ENCODE measurements at places on chromosomes 6 and 20.
A peak's percentile ranks its signal among the peaks of the same experiment; 100 is the strongest.

DNA sequence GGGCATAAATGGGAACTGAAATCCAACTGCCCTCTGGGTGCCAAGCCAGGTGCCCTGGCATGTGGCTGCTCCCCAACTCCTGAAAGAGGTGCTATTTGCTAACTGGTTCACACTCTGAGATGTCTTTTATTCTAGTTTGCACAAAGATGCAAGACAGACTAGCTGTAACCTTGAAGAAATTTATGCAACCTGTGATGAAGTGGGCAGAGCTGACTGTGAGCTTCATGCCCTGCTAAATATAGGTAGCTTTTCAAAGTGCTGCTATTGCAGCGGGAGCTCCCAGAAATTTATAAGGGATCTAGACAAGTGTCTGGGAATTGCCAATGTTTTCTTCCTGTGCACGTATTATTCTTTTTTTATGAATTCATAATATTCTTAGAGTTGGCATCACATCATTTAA lies 517.5 kb downstream of the RNF144B start:
- DNase-seq, result no peak

DNA sequence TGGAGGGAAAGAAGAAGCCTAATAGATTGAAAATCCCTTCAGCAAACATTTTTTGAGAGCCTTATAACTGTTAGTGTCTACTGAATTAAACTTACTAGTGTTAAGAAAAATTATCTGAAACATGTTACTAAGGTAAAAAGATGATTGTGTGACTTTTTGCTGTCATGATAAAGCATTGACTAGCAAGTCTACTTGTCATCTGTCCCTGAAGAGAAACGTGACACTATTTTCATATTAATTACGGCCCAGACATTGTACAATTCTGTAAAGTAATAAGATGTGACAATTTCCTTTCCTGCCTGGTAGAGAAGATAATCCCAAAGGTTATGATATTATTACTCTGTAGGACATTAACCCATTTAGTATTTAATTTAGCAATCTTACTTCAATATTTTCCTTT lies 8.8 kb upstream of the EDEM2 start:
- no peak for DNase-seq

GRCh38 chr6:3898265-3898994 lies 49.3 kb downstream of the FAM50B start:
- no peak for DNase-seq

- DNase-seq, result no peak
Measured at GRCh38 chr6:166075186-166075585, 92.5 kb downstream of the TBXT start.

- DNase-seq, result no peak
Measured at GRCh38 chr6:1580109-1580508, 29.6 kb upstream of the FOXC1 start.

DNA sequence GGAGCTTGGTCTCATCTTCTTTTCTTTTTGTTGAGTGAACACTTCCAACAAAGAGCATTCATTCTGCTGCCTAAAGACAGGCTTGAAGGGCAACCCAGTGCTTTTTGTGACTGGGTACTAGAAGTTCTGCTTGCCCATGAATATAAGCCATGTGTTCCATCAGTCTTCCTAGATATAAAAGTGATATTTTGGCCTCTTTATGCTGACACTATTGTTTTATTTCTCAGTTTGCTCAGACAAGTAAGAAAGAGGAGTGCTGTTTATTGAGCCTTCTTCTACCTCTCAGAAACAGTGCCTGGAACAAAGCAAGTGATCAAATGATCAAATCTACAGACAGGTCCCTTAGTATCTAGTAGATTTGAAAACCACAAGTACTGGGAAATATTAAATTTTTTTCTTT lies 2.4 kb upstream of the DTNBP1 start:
- no peak for DNase-seq

GRCh38 chr6:170017603-170018320 lies 266.3 kb downstream of the ERMARD start:
- no peak for DNase-seq

DNA sequence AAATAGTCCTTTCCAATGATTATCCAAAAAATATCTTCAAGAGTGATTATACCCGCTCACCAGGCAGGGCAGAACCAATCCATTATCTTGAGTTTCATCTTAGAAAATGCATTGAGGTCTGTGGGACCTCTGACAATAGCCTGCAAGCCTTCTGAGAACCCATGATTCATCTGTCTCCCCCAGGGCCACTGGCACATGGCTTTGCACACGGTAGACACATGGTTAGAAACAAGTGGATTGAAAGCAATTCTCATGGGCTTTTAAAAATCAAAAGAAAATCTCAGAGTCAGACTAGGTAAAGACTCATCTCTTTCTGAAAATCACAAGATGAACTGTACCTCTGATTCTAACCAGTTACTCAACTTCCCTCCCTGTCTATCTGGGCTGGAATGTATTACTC lies 15.5 kb downstream of the GNAS-AS1 start:
- DNase-seq, result no peak

- DNase-seq, result peak; percentile 42
Measured at GRCh38 chr6:116616737-116617053, 416 bp downstream of the RSPH4A start.

GRCh38 chr6:167446046-167446445 lies 121.2 kb downstream of the TTLL2 start:
- no peak for DNase-seq

DNA sequence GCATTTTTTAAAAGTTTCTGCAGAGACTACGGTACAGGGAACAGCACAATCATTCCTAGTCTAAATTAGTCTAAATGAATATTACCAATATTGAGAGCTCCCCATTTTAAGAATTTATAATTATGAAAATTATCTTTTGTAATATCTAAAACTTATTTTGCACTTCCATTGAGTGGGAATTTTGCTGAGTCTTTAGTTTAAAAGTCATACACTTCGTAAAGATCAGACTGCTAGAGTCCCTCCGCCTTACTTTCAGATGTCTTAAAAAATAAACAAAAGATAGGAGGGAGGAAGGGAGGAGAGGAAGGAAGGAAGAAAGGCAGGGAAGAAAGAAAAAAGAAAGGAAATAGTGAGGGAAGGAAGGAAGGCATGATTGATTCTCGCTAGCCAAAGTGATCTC lies 278.2 kb upstream of the PRDM1 start:
- DNase-seq, result no peak

- no peak for DNase-seq
Measured at GRCh38 chr6:130069485-130069884, 51.1 kb downstream of the L3MBTL3 start.

DNA sequence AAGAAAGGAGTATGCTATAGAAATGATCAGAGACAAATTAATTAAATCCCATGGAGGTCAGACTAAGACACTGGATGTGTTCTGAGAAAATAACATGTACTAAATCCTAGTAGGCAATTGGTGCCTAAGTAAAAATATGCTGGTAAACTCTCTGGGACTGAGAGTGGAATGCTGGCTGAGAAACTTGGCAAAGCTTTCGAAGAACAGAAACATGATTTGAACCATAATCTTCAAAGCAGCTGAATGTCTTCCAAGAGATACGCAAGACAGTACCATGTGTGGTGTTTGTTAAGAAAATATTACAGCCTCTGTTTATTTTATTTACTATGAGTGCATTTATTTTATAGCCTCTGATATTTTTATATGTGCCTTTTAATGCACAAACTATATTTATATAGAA lies 55.2 kb downstream of the EFHC1 start:
- DNase-seq, result no peak

DNA sequence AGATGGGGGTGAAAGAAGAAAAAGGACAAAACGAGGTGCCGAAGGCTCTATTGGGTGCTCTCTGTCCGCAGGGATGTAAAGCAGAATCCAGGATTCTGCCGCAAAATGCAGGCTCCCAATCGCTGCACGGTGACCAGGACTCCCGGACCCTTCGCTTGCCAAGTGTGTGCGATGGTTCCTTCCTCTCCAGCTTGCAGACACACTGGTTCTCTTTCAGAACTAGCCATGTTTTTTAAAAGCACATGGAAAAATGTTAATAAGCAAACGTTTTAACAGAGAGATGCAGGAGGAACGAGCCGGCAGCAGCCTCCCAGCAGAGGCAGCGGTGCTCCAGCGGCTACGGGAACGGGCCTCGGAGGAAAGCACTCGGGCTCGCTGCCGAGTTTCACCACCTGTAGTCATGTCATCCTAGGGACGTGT lies 59.6 kb downstream of the ZNF831 start:
- DNase-seq, result no peak

DNA sequence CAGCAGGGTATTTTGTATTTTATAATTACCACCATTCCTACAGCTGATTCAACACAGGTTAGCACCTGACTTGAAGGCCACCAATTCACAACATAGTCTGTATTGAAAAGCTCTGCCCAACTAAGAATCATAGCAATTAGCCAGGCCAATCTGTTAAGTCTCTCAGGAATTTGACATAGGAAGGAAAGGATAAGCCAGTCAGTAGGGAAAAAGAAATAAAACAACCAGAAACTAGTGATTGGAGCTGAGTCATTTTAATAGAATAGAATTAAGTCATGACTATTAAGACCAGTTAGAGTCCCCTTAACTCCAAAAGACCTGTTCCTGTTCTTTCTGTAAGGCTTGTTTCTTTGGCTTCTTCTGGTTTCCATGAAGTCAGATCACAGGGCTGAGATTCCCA lies 8.1 kb downstream of the RANBP9 start:
- no peak for DNase-seq

GRCh38 chr6:148830614-148831013 lies 83.8 kb downstream of the UST start:
- DNase-seq, result no peak

GRCh38 chr6:38244869-38245268 lies 394.9 kb downstream of the BTBD9 start:
- DNase-seq, result no peak

DNA sequence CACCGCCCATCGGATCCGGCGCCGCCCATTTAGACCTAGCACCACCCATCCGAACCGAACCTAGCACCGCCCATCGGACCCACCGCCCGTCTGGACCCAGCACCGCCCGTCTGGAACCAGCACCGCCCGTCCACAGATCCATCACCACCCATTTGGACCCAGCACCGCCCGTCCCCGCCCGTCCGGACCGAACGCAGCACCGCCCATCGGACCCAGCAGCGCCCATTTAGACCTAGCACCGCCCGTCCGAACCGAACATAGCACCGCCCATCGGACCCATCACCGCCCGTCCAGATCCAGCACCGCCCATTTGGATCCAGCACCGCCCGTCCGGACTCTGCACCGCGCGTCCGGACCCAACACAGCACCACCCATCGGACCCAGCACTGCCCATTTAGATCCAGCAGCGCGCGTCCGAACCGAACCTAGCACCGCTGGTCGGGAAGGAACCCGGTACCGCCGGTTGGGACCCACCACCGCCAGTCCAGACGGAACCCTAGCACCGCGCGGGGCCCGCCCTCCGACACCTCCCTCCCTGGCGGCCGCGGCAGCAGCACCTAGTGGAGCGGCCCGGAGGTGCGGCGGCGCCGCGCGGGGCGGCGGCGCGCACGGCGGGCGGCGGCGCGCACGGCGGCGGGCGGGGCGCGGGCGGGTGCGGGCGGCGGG lies 348 bp upstream of the AFDN start:
- DNase-seq, result peak; percentile 74

GRCh38 chr6:29941016-29941415 lies 1.3 kb upstream of the HLA-A start:
- no peak for DNase-seq

DNA sequence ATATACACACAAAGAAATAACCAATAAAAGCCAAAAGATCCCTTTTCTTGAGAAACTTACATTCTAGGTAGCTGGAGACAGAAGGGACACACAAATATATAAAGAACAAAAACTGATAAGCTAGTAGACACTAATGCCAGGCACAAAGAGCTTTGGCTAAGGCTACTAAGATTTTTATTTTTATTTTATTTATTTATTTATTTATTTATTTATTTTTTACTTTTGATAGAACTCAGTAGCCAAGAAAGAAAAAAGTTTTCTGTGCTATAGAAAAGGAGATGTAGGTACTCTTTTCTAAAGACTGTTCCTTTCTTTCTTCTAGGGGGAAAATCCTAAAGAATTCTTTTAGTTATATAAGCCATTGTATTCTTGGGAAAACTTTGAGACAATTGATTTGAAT lies 34.1 kb downstream of the THEMIS start:
- no peak for DNase-seq

DNA sequence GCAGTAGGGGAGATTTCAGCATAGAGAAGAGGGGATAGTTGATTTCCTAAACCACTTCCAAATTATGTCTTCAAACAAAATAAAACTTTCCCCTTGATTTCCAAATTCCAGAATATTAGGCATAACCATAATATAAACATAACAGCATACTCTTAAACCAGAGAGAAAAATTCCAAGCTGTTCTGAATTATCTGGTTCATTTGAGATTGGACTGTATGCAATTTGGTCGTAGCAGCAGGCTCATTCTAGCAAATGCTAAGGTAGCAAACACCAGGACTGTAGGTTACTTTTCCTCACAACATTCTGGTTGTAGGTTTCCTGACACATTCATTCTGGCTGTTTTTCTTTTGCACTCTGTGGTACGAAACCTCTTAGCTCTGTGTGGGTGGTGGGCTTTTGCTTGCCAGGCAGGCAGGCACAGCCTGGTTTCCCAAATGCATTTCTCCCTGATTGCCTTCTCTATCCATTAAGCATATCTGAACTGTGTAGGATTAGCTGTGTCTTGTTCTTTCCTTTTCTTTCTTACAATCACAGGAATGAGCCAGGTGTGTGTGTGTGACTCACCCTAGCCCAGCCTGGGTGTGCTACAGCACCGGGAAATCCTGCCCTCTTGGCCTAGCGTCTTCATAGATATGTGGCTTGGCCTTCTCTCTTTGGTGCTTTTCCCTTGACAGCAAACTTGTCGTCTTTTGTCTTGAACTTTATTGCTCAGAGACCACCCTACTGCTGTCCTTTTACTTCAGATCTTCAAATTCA lies 77.1 kb downstream of the JARID2 start:
- no peak for DNase-seq

GRCh38 chr6:29743025-29743424 lies 19.8 kb downstream of the HLA-F start:
- DNase-seq, result no peak

GRCh38 chr6:43962458-43962857 lies 164.8 kb downstream of the MRPL14 start:
- no peak for DNase-seq

Measured in activated T-cell treated with anti-CD3 and anti-CD28 coated beads, Interleukin-2, amount 50 U/mL, for 24 hours (primary cell).